ENCODE measurements at places on chromosomes 7 and 10.

DNA sequence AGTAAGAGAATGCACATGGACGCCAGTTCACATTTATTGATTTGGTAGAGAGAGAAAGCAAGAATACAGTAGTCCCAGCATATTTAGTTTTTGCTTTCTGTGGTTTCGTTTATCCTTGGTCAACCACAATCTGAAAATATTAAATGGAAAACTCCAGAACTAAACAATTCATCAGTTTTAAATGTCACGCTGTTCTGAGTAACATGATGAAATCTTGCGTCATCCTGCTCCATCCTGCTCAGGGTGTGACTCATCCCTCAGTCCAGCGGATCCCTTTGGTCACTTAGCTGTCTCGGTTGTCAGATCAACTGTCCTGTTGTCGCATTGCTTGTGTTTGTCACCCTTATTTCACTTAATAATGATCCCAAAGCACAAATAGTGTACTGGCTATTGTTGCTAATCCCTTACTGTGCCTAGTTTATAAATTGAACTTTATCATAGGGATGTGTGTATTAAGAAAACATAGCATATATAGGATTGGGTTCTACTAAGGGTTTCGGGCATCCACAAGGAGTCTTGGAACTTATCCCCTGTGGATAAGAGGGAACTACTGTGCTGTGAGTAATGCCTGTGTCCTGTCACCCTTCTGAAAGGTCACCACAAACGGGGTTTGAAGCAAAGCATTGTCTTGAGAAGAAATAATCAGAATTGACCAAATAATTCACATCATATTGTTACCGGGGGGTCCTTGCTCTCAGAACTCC lies 73.6 kb downstream of the OTUD1 start:
- DNase-seq = no peak

DNA sequence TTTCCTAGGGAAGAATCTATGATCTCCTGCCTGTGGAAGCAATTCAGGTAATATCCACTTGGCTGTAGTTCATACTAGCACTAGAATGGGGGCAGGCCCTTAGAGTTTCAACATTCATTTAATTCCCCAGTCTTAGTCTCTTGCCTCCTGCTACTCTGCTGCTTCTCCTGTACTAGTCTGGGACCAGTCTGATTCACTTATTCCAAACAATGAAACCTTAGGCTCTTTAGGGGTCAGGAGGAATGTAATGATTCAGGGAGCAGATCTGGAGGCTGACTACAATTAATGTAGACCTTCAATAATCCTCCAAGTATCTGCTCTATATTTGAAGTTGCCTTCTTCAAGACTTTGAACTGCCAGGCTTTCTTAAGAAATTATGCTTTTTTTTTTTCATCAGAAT lies 101.8 kb downstream of the GNAT3 start:
- no peak for DNase-seq

DNA sequence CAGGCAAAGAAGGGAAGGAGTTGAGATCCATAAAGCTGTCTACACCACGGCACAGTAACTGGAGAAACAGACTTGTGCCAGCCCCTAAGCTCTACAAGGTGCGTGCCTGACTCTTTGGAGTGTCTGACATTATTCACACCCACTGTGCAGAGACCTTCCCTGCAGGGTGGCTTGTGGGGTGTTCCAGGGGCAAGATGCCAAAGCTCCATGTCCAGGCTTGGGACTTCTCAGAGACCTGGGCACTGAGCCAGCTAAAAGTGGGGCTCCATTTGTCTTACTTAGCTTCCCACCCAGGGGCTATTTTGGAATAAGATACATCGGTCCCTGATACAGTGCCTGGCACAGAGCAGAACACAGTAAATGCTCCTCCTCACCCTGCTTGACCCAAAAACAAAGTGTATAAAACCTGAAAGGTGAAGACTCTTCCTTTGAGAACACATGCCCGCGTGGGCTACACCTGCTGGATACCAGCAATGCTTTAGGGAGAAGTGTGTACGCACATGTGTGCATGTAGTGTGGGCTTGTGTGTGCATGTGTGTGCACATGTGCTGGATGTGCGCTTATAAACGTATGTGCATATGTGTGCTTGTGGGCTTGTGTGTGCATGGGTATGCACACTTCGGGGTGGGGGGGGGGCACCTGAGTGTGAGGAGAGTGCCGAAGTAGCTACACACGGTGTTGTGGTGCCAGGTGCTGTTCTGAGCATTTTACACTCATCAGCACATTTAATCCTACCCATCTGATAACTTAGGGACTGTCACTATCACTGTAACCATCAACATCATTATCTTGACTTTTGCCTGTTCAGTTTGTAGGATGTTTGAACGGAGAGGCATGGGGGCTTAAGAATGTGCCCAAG lies 143.0 kb downstream of the ARHGAP22 start:
- DNase-seq = no peak

DNA sequence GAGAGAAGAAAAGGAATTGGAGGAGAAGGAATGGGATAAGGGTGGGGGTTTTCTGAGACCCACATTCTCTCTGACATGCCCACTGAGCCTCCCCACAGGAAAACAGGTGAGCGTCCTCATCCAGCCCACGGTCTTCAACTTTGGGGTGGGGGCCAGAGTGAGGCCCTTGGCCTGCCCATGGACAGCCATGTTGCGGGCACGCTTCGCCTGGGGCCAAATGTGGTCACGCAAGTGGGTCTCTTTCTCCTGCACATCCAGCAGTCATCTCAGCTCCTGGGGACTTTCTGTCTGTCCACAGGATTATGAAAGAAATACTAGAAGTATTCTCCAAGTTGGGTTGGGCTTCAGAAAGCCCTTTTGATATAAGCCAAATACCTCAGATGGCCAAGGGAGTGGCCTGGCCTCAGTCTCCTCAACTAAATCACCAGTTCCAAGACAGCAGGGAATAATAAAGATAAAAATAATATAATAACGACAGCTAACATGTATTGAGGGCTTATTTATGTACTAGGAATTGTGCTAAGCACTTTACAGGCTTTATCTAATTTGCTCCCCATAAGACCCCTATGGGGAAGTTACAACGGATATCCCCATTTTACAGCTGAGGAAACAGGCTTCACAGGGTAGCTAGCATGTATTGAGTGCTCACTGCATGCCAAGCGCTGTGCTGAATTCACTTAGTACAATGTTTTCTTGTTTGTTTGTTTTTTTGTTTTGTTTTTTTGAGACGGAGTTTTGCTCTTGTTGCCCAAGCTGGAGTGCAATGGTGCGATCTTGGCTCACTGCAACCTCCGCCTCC lies 57.2 kb upstream of the LBX1 start:
- no peak for DNase-seq

DNA sequence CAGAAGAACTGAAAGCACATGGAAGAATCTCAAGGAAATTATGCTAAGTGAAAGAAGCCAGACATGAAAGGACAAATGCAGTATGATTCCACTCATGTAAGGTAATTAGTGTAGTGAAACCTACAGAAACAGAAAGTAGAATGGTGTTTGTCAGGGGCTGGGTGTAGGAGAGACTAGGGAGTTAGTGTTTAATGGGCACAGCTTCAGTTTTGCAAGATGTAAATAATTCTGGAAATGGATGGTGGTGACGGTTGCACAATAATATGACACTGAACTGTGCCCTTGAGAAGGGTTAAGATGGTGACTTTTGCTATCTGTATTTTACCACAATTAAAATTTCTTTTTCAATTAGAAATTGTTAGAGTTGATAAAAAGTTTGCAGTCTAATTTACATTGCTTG lies 157.3 kb upstream of the ADCY1 start:
- no peak for DNase-seq

DNA sequence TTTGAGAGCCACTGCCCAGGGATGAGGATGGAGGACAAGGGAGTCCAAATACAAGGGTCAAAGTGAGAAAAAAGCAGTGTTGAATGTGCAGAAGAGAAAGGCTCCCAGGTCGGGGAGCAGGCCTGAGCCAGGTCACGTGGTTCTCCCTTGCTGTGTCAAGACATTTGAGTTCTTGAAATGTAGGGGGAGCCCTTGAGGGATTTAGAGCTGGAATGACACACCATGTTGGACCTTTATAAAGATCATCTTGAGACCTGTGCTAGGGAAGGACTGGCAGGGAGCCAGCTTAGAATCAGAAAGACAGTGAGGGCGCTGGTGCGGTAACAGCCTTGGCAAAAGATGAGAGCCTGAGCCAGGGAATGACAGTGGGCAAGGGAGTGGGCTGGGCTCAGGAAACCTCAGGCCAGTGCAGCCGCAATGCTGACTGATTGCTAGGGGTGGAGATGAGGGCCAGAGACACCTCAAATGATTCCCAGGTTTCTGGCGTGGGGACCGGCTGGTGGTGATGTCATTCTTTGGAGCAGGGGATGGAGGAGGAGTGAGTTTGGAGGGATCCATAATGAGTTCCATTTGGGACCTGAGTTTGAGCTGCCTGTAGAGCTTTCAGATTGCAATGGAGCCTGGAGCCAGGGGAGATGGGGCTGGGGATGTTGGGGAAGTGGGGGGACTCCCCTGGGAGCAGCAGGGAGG lies 120.1 kb downstream of the PTPN20 start:
- no peak for DNase-seq

GRCh38 chr7:68730964-68731363 lies 867.3 kb upstream of the AUTS2 start:
- no peak for DNase-seq

GRCh38 chr10:119417852-119418251 lies 124.7 kb downstream of the RGS10 start:
- no peak for DNase-seq

- no peak for DNase-seq
These were observed 739 bp downstream of the CASP7 start for GRCh38 chr10:113680190-113681111.

GRCh38 chr7:36053589-36053988 lies 99.5 kb upstream of the EEPD1 start:
- DNase-seq = no peak

GRCh38 chr10:77626266-77626935 lies 11.2 kb downstream of the KCNMA1 start:
- no peak for DNase-seq

GRCh38 chr10:18216482-18216881 lies 76.3 kb downstream of the CACNB2 start:
- DNase-seq = no peak

- no peak for DNase-seq
These were observed 877 bp upstream of the NOD1 start for GRCh38 chr7:30479202-30480120.

- no peak for DNase-seq
These were observed 26.1 kb downstream of the PRLHR start for GRCh38 chr10:118569241-118569881.

DNA sequence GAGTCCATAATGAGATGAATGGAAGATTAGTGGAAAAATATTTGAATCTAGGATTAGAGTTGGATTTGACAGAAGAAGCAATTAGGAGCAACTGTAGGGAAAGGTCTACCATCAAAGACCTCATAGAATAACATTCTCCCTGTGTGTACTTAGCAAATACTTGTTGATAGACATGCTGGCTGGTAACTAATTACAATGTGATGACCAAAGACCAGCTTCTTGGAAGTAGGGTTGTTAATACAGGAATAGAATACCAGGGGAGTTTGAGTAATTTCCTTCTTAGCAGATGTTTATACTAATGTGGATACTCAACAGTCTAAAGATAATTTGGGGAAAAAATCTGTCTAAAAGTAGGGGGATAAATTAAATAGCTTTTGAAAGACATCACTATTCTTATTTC lies 357.5 kb upstream of the BMPER start:
- no peak for DNase-seq

- DNase-seq = no peak
These were observed 27.2 kb downstream of the GRID1 start for GRCh38 chr10:86339226-86339865.

DNA sequence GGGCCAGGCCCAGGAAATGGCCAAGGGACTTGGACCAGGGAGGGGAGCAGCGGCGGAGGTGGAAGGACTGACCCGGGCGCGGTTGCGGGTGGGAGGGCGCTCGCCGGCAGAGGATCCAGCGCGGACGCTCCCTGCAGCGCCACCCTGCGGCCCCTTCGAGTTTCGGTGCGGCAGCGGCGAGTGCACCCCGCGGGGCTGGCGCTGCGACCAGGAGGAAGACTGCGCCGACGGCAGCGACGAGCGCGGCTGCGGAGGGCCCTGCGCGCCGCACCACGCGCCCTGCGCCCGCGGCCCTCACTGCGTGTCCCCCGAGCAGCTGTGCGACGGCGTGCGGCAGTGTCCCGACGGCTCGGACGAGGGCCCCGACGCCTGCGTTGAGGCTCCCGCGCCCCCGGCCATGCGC lies 16.8 kb upstream of the ZNF467 start:
- DNase-seq = no peak

DNA sequence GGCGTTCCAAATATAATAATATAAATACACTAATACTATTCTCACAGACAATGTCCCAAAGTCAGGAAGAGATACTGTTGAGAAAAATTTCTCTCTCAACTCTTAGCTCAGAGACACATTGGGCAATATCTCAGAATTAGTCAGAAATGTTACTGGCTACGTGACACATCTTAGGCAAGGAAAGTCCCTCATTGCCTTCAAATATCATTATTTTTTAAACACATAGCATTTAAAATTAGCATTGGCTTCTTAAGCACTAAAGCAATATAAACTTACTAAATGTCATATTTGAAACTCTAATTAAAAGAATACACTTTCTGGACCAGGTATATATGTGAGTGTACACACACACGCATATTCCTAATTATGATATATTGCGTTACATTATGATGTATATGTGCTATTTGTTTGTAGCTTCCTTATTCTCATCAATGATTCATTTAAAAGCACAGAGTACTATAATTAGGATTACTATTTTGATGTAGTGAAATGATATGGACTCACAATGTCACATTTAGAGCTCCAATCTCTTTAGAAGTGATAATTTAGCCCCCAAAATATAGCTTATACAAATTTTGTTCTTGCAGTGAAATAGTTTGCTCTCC lies 255.8 kb downstream of the TWIST1 start:
- DNase-seq = no peak
